ENCODE measurements at places on chromosomes 3 and 15.

DNA sequence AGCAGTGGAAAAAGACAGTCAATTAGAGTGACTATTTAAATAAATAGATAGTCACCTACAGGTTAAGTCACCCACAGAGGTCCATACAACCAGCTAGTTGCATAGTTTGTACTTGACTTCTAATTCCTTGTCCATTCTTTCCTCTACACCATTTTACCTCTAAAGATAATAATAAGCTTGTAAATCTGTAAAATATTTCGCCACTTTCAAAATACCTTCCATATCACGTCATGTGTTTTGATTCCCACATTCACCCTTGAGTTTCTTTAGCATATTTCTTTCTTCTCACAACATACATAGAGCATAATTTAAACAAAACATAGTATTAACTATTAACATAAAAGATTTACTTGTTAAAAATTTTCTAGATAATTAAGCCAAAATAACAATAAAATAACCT, 689.6 kb downstream of the MECOM start:
- no peak for DNase-seq

- no peak for DNase-seq
These were observed 344.4 kb downstream of the CADM2 start for GRCh38 chr3:85303156-85303555.

- no peak for DNase-seq
These were observed 63.5 kb upstream of the SLITRK3 start for GRCh38 chr3:165259541-165260193.

DNA sequence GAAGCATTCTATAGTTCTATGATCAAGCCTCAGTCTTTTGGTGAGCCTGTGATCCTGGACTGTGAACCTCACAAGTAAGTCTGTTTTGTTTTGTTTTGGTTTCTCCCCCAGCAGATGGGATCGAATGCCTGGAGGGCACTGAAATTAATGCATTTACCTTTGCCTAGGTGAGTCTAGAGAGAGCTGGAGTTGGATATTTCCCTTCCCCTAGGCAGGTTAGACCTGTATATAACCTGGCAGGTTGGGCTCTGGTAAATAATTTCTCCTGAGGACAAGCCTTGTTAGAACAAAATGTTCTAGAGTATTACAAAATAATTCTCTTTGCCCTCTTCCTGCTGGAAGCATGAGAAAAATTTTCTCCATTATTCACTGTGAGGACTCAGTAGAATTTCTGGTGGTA, 211.9 kb downstream of the TPRG1 start:
- no peak for DNase-seq

Measured in AG09319 (cell line).